ENCODE measurements at places on chromosomes 13 and 19. TPM values are rescaled to one million over a fixed set of nuclear protein-coding genes. Genes with fewer than 3 reads are reported as not detected.

GRCh38 chr13:20945952-20946383 lies 43.4 kb upstream of the XPO4 start:
- DNase-seq = no peak

The TUBGCP3 gene
- total RNA-seq = 15.5 TPM

DNA sequence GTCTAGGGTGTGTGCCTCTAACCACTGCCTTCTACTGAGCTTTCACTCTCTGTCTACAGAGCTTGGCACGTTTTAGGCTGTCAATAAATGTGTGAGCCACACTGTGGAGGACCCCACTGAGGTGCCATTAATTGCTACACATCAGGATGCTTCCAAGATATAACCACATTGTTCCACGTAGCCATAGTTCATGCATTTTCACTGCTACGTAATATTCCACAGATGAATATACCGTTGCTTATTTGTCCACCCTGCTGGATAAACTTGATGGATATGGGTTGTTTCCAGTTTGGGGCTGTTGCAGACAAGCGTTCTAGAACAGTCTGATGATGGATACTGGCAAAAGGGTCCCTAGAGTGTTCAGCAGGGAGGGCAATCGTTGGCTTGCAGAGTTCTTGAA lies 11.3 kb upstream of the NUMBL start:
- DNase-seq = no peak

The RPL21 gene
- total RNA-seq = 1,234 TPM

DNA sequence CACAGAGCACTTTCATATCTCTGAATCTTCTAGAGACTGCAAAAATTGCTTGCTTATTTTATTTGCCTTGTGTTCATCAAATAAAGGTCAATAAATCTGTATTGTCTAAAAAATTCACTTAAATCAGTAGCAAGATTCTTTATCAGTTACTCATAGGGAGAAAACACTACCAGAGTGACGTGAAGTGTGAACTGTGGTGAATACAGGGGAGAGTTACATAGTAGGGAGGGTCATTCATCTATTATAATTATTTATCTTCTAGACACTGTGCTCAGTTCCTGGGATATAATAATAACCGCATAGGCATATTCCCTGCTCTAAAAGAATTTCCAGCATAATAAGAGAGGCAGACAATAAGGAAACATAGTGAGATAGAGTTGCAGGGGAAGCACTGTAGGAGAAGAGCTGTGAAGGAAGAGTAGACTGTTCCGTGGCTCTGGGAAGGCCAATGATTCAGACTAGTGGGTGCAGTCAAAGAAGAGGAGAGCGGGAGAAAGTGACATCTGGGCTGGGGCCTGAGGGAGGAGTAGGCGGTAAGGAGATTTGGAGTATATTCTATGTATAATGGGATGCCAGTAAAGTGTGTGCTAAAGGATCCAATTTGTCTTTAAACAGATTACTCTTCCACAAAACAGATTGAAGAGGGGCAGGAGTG lies 84.0 kb upstream of the TDRD3 start:
- DNase-seq = no peak

The PLK5 gene
- not detected for total RNA-seq

DNA sequence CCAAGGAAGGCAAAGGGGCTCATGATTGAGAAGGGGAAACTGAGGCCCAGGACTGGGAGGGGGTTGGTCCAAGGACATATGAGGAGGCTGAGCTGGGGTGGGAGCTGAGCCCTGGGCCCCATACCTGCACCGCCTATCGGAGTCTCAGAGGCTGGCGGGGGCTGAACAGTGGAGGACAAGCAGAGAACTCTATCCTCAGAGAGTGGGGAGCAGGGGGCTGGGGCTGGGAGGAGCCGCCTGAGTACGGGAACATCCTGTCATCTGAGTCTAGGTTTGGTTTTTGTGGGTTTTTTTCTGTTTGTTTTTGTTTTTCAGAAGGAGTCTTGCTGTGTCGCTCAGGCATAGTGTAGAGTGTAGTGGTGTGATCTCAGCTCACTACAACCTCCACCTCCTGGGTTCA lies 6.2 kb downstream of the ARRDC2 start:
- DNase-seq = no peak

DNA sequence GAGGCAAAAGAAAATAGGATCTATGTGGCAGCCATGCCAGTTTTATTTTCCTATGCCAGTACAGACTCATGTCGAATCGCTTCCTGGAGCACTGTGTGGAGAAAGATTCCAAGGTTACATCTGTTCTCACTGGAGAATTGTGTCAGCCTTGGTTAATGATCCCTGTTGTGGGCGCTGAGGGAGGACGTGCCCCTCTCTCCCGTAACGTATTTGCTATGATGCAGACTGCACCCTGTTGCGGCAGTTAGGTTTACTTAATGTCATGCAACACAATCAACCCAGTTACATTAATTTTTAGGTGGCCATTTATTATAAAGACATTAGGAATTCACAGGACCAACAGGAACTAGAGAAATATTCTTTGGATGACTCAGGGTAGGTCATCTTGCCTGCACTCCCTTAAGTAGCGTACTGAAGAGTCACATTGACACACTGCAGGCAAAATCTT lies 892.9 kb downstream of the EFNB2 start:
- no peak for DNase-seq

DNA sequence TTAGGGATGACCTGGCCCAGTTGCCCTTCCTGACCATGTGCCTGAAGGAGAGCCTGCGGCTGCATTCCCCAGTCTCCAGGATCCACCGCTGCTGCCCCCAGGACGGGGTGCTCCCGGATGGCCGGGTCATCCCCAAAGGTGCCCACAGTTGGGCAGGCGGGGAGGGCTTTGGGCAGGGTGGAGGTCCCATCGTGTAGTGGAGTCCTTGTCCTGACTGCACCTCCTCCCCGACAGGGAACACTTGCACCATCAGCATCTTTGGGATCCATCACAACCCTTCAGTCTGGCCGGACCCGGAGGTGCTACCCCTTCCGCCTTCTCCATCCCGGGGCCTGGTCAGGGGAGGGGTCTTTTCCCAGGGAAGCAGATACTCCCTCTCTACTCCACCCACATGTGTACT lies 31.7 kb upstream of the CYP4F8 start:
- no peak for DNase-seq

The PSPN gene
- total RNA-seq = 0.95 TPM

GRCh38 chr19:7848779-7849457 lies 18.9 kb downstream of the EVI5L start:
- no peak for DNase-seq

- no peak for DNase-seq
Observed at GRCh38 chr13:27967203-27967735, 1.8 kb downstream of the CDX2 start.

Data from HepG2 (cell line).